ENCODE measurements at places on chromosomes 13 and 19.

GRCh38 chr13:28583651-28584091 lies 75.3 kb upstream of the POMP start:
- no peak for DNase-seq

- DNase-seq = no peak
Observed at GRCh38 chr13:21673789-21674489, 3.1 kb downstream of the FGF9 start.

DNA sequence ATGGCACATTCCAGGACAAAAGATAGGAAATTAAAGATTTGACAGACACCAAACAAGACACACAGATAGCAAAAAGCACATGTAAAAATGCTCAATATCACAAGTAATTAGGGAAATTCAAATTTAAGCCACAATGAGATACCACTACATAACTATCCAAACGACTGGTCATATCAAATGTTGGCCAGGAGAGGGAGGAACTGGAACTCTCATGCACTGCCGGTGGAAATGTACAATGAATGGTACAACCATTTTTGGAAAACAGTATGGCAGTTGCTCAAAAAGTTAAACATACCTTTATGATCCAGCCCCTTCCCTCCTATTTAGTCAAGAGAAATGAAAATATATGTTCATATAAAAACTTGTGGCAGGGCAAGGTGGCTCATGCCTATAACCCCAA lies 36.8 kb upstream of the CYP2S1 start:
- no peak for DNase-seq

GRCh38 chr13:50073340-50073739 lies 58.1 kb downstream of the KCNRG start:
- DNase-seq = no peak

DNA sequence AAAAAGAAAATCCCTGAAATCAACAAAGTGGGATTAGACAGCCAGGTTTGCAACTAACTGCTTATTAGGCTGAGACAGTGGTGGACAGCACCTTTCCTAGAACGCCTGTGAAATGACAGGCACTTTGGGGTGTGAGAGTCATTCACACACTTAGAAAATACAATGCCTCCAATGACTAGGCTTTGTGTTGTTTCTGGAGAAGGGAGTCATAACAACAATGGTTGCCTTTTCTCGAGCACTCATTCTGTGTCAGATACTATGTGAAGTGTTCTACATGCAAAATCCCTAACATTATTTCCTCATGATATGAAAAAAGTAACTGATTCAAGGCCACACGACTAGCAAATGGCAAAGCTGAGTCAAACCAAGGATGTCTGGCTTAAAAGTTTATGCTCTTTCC lies 41.2 kb downstream of the SACS start:
- DNase-seq = no peak

GRCh38 chr19:43779147-43779819 lies 1.5 kb downstream of the KCNN4 start:
- no peak for DNase-seq
